ENCODE measurements at places on chromosomes 1 and 21.

DNA sequence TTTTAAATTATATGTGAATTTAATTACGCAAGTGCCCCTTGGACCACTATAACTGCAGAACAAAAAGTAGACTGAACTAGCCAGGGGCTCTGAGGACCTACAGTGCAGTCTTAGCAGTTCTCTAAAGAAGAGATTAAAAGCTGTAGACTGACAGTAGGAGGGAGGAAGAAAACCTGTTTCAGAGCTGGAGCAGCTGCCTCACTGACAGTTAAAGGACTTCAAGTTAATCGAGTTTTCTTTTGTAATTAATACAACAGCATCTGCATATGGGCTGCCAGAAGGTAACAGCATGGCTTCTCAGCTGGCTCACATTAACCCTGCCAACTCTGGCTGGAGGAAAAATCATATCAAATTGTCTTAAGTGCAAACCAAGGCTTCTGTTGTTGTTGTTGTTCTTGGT, 19.9 kb downstream of the DSTYK start:
- H3K27ac ChIP-seq, result peak overlapping the region; percentile 65
- peaks cover 14% of the 10 kb centered on the region for H3K4me1 ChIP-seq
- H3K4me3 ChIP-seq, result no peak overlapping the region
- no peak for DNase-seq
- H3K27me3 ChIP-seq, result no peaks in the 10 kb centered on the region

DNA sequence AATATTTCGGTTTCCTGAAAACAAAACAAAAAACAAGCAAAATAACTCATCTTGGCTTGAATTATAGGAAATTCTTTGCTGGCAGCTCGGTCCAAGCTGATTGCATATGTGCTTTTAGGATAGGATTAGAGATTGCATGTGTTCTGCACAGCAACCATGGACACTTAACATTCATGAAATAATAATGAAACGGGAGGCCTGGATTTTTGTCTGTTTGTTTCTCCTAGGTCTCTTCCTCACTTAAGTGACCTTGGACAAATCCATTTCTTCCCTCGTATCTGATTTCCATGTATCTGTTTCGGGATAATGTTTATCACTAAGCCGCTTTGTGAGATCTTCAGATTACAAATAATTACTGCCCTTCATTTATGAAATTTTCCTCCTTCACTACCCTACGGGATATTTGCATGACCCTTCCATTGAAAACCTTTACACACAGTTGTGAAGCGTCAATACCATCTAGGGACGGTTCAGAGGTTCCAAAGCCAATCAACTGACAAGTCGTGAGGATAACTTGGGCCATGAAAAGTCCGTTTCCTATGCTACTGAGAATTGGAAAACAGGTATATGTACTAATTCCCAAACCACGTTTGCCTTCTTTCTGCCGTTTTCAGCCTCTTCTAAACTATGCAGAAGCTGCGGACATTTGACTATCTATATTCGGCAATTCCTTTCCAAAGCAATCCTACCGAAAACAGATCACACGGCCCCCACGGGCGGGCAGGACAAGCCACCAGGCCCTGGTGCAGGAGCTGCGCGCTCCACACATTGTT, 1.3 kb upstream of the H3-3A start:
- H3K4me1 ChIP-seq, result no peaks in the 10 kb centered on the region
- peak overlapping the region; percentile 81 for H3K4me3 ChIP-seq
- H3K27ac ChIP-seq, result peak overlapping the region; percentile 87
- H3K36me3 ChIP-seq, result peaks cover 21% of the 10 kb centered on the region
- no peaks in the 10 kb centered on the region for H3K27me3 ChIP-seq
- DNase-seq, result no peak

DNA sequence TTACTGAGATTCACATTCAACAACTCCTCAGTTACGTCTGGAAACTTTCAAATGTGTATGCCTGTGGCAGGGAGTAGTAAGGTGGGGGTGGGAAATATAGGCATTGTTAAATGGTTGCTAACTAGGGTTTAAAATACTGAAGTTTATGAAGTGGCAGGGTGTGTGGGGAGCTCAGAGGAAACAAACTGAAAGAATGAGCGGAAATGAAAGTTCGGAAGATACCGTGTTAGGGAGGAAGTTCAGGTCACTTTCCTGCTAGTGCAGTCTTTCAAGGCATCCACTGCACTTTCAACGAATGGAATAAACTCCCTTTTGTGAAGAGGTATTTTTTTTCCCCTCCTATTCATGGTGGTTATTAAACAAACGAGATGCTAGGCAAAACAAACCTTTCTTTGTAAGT, 19.7 kb downstream of the SYNJ1 start:
- no peak for DNase-seq
- H3K4me1 ChIP-seq, result no peaks in the 10 kb centered on the region

DNA sequence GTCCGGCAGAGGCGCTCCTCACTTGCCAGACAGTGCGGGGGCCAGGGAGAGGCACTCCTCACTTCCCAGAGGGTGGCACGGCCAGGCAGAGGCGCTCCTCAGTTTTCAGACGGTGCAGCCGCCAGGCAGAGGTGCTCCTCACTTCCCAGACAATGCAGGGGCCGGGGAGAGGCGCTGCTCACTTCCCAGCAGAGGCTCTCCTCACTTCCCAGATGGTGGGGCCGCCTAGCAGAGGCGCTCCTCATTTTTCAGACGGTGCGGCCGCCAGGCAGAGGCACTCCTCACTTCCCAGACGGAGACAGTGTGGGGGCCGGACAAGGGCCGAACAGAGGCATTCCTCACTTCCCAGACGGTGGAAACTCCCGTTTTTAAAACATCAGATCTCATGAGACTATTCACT, 238.4 kb upstream of the CACYBP start:
- H3K27ac ChIP-seq, result no peak overlapping the region
- H3K27me3 ChIP-seq, result no peaks in the 10 kb centered on the region
- no peak overlapping the region for H3K4me3 ChIP-seq
- H3K36me3 ChIP-seq, result no peaks in the 10 kb centered on the region
- DNase-seq, result no peak

- peaks cover 13% of the 10 kb centered on the region for H3K4me1 ChIP-seq
- H3K4me3 ChIP-seq, result no peak overlapping the region
- DNase-seq, result peak; percentile 55
- H3K27me3 ChIP-seq, result no peaks in the 10 kb centered on the region
- H3K36me3 ChIP-seq, result peaks cover 6% of the 10 kb centered on the region
These were observed 2.3 kb upstream of the MAP3K6 start for GRCh38 chr1:27368869-27369582.

DNA sequence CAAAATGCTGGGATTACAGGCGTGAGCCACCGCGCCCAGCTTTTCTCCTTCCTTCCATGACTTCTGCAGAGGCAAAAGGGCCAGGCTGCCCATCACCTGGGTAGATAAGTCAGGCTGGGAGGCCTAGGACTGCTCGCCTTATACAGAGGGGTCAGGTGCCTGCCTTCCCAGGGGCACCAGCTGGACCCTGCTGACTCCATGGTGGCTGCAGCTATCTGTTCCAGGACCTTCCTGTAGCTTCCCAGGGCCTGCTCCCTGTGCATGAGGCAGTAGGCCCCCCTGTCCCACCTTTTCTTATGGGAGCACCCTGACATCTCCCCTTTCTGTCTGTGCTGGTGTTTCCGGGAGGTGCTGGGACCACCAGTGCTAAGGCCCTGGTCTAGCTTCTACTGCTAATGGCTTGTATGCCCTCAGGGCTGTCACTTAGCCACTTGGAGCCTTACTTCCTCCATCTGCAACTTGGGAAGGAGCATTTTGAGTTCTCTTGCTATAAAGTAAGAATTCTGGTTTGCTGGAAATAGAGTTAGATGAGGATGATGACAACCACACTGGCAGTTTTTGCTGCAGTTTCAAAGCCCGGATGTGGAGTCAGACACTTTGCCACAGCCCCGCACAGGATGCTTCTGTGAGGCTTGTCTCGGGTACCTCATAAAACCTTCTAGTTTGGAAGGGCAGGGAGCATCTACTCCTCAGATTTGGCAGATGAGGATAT, 14.4 kb downstream of the SOX13 start:
- no peaks in the 10 kb centered on the region for H3K27me3 ChIP-seq
- H3K36me3 ChIP-seq, result no peaks in the 10 kb centered on the region
- H3K4me3 ChIP-seq, result no peak overlapping the region
- H3K4me1 ChIP-seq, result peaks cover 8% of the 10 kb centered on the region

DNA sequence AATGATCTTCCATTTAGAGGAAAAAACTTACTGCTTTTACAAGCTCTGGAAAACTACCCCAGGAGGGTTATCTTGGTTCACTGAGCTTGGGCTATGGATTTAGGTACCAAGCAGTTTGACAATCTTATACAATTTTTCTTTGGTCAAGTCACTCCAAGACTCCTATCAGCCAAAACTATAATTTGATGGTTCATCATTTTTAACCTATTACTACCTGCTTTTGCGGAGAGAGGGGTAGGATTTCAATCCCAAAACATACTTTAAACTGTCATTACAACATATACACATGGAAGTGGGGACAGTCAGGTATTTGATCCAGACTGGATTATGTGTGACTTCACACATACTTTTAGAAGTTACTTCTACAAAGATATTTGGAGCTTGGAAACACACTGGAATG, 71.8 kb downstream of the RUNX1 start:
- H3K36me3 ChIP-seq, result no peaks in the 10 kb centered on the region
- no peak overlapping the region for H3K4me3 ChIP-seq
- H3K27ac ChIP-seq, result no peak overlapping the region
- no peak for DNase-seq
- no peaks in the 10 kb centered on the region for H3K4me1 ChIP-seq
- no peaks in the 10 kb centered on the region for H3K27me3 ChIP-seq

- H3K4me3 ChIP-seq, result peak overlapping the region; percentile 77
- no peaks in the 10 kb centered on the region for H3K27me3 ChIP-seq
- DNase-seq, result peak; percentile 98
- H3K36me3 ChIP-seq, result no peaks in the 10 kb centered on the region
- H3K4me1 ChIP-seq, result peaks cover 40% of the 10 kb centered on the region
- H3K27ac ChIP-seq, result peak overlapping the region; percentile 53
These were observed 61.3 kb downstream of the FAAP20 start for GRCh38 chr1:2133039-2133878.

DNA sequence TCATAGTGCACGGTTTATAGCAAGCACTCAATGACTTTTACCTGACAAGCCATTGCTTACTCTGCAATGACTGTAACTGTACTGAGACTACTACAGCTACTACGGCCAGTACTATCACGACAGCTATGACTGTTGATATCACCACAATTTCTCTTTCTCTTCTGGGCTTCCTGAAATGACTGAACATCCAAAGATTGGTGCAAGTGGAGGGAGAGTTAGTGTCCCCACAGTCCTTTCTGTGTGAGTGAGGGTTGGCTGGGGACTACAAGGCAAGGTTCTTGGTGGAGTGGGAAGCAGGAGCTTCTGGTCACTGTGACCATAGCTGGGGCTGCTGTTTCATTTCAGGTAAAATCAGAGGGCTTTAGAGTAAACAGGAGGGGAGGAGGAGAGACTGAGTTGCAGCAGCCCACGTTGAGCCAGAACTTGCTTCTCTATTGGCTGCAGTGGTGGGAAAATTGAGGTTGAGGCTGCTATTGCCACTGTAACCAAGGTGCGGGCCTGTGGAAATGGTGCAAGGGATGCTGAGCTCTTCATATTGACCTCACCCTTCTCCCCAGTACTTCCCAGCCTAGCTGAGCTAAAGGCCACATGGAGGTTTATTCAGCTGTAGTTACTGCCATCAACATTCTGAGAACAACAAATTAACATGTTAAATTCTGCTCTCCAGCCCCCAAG, 14.1 kb upstream of the IL10 start:
- peaks cover 13% of the 10 kb centered on the region for H3K27me3 ChIP-seq
- DNase-seq, result no peak
- H3K4me1 ChIP-seq, result no peaks in the 10 kb centered on the region
- H3K36me3 ChIP-seq, result no peaks in the 10 kb centered on the region

DNA sequence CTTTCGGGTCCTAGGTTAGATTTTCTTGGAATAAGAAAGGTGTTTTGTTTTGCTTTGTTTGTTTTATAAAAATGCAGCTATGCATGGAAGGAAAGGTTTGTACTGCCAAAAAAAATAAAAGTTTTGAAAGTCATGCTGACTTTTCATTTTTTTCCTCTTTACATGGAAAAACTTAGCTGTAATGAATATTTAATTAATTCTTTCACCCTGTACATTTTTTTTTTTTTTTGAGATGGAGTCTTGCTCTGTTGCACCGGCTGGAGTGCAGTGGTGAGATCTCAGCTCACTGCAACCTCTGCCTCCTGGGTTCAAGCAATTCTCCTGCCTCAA, 48.7 kb downstream of the NENF start:
- H3K36me3 ChIP-seq, result no peaks in the 10 kb centered on the region
- H3K4me1 ChIP-seq, result peaks cover 32% of the 10 kb centered on the region
- H3K4me3 ChIP-seq, result no peak overlapping the region
- no peaks in the 10 kb centered on the region for H3K27me3 ChIP-seq

DNA sequence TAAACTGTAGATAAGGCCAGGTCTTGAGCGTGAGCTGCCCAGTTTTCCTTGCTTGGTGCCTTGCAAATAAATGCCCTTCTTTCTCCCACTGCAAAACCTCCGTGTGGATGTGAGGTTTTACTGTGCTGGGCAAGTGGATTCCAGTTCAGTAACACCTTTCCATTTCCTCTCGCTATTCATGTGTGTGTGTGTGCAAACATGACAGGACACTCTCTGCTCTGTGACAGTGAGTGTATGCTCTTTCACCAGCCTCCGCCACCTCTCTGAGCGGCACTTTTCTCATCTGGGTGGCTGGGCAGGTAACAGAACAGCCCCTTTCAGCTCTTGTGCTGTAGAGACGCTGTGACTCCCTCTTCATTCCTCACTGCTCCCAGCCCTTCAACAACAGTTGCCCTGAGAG, 23.9 kb downstream of the CNIH3 start:
- no peak for DNase-seq
- no peak overlapping the region for H3K27ac ChIP-seq
- H3K4me3 ChIP-seq, result no peak overlapping the region
- H3K4me1 ChIP-seq, result peaks cover 13% of the 10 kb centered on the region

DNA sequence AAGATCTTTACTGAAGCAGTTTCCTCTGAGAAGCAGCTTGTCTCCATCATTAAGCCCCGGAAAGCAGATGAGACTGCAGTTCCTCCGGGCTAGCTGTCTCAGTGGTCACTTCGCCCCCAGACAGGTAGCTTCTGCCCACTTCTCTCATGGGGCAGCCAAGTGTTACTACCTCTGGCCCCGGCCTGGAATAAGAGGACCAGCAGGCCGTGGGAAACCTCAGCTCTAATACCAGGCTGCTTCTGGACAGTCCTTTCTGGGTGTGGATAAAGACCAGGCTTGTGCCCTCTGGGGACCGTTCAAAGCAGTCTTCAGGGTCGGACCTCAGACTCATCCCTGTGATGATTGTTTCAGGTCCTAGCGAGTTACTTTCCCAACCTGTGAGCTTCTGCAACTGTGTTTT, 54.8 kb downstream of the RUNX3 start:
- H3K4me1 ChIP-seq, result peaks cover 2% of the 10 kb centered on the region
- H3K27me3 ChIP-seq, result peaks cover 68% of the 10 kb centered on the region
- no peaks in the 10 kb centered on the region for H3K36me3 ChIP-seq

GRCh38 chr1:44086692-44087474, 31.7 kb upstream of the KLF17 start:
- H3K4me3 ChIP-seq, result no peak overlapping the region
- H3K27me3 ChIP-seq, result no peaks in the 10 kb centered on the region
- H3K36me3 ChIP-seq, result no peaks in the 10 kb centered on the region
- peak overlapping the region; percentile 95 for H3K27ac ChIP-seq
- DNase-seq, result no peak
- H3K4me1 ChIP-seq, result peaks cover 14% of the 10 kb centered on the region

All from mesenchymal stem cell (in vitro differentiated cells and primary cell).